Bladder microvascular endothelial cell (primary cell): ENCODE measurements at places on chromosomes 5 and 9. TPM values are rescaled to one million over a fixed set of nuclear protein-coding genes. Genes with fewer than 3 reads are reported as not detected.

The PSAT1 gene
- total RNA-seq: 7.9 and 22.0 TPM in 2 replicates

The TMEFF1 gene
- total RNA-seq: 3.6 and 10.8 TPM in 2 replicates

The GRIN1 gene
- total RNA-seq: under 0.01 and 0.06 TPM in 2 replicates

The AIF1L gene
- 17.4 and 44.0 TPM in 2 replicates for total RNA-seq

The PROB1 gene
- 2.1 and 5.8 TPM in 2 replicates for total RNA-seq

The LMX1B gene
- not detected in 2 replicates for total RNA-seq

The SPINK13 gene
- not detected in 2 replicates for total RNA-seq

The CNTNAP3 gene
- total RNA-seq: 18.5 and 104 TPM in 2 replicates

The FPGS gene
- total RNA-seq: 66.7 and 94.3 TPM in 2 replicates

The IL13 gene
- total RNA-seq: not detected in 2 replicates

The ATP6V1G1 gene
- 112 and 116 TPM in 2 replicates for total RNA-seq

The QRFP gene
- not detected in 2 replicates for total RNA-seq

The KCNV2 gene
- not detected in 2 replicates for total RNA-seq

The FBLL1 gene
- 0.65 and 0.69 TPM in 2 replicates for total RNA-seq

The LHX2 gene
- total RNA-seq: 0.06 TPM in 1 of 2 replicates, not detected in the other

The HNRNPK gene
- 490 and 707 TPM in 2 replicates for total RNA-seq

The PHF24 gene
- total RNA-seq: not detected in 2 replicates

The ANXA6 gene
- total RNA-seq: 187 and 365 TPM in 2 replicates

The SCGB3A2 gene
- not detected in 2 replicates for total RNA-seq

The SLCO6A1 gene
- total RNA-seq: not detected in 2 replicates

The LHX3 gene
- total RNA-seq: not detected in 2 replicates

The NEUROG1 gene
- total RNA-seq: not detected in 2 replicates

The KIF12 gene
- total RNA-seq: 0.06 TPM in 1 of 2 replicates, not detected in the other

The HCN1 gene
- not detected in 2 replicates for total RNA-seq

The CARD9 gene
- total RNA-seq: 0.16 and 0.50 TPM in 2 replicates

The EQTN gene
- total RNA-seq: not detected in 2 replicates

The SLC36A2 gene
- not detected in 2 replicates for total RNA-seq

The BRINP1 gene
- total RNA-seq: 0.06 and 0.16 TPM in 2 replicates

The TTC16 gene
- total RNA-seq: not detected in 2 replicates

The NPDC1 gene
- total RNA-seq: 29.6 and 30.9 TPM in 2 replicates

The TNC gene
- total RNA-seq: 1.6 and 29.5 TPM in 2 replicates

The CREBRF gene
- 10.0 and 27.3 TPM in 2 replicates for total RNA-seq

The CRB2 gene
- total RNA-seq: not detected in 2 replicates
